ENCODE measurements at places on chromosomes 3 and 15.

DNA sequence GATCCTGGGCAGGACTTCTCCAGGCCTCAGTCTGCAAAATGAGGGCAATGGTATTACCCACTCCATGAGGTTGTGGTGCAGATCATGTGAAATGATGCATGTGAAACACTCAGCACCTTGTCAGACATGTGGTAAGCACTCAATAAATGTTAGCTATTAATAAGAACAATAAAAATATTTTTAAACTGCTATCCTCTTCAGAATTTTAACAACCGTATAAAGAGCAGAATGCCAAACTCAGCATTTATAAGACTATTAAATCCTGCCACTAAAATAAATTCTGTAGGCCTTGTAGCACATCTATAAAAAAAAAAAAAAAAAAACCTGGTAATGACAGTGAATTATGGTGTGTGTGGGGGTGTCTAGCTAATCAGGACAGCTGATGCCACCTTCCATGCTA lies 213.9 kb upstream of the UMPS start:
- DNase-seq, result no peak

GRCh38 chr15:64461721-64462162 lies 1.4 kb downstream of the ZNF609 start:
- no peak for DNase-seq

GRCh38 chr3:122230174-122230573 lies 46.7 kb downstream of the CASR start:
- no peak for DNase-seq

- no peak for DNase-seq
Measured at GRCh38 chr15:39820050-39820602, 37.5 kb upstream of the FSIP1 start.

DNA sequence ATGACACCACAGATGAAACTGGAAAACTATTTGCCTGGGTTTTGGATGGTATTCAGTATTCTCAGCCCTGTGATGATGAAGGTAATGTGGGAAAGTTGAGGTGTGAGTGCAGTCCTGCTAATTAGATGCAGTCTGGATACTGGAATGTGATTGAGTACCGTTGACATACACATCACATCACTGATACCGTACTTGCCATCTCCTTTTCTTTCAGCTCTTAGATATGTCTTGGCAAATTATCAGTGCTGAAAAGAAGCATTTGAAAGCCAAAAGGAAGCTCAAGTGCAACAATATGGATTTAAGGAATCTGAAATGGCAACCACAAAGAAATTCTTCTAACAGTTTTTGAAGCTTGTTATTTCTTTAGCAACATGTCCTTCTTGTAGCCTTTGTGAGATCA lies 381.4 kb upstream of the TGFBR2 start:
- no peak for DNase-seq

- DNase-seq, result no peak
Measured at GRCh38 chr15:57015897-57016296, 97.5 kb downstream of the TCF12 start.

DNA sequence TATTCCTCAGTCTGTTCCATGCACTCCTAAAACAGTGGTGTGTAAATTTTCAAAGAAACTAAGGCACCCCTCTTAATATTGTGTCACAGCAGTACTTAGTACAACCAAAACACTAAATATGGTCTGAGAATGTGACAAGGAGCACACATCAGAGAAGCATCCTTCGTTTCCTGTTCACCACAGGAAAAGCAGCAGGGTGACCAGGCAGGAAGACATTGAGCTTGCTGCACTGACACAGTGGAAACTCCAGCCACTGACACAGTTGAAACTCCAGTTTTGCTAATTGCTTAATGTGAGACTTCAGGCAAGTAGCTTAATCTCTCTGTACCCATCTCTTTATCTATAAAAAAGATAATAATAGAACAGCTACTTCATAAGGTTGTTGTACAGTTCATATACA lies 353.0 kb upstream of the RORA start:
- DNase-seq, result no peak

DNA sequence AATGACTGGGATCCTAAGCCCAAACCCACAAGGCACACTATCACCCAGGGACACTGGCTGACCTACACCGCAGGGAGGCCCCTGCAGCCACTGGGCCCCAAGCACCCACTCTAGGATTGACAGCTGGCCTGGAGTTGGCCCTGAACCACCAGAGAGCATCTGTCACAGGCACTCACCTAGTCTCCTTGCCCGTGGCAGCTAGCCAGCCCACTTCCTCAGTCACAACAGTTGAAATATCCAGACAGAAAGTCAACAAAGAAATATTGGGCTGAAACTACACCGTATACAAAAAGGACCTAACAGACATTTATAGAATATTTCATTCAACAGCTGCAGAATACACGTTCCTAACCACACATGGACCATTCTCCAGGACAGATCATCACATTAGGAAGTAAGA lies 5.2 kb upstream of the SPINK8 start:
- DNase-seq, result no peak

DNA sequence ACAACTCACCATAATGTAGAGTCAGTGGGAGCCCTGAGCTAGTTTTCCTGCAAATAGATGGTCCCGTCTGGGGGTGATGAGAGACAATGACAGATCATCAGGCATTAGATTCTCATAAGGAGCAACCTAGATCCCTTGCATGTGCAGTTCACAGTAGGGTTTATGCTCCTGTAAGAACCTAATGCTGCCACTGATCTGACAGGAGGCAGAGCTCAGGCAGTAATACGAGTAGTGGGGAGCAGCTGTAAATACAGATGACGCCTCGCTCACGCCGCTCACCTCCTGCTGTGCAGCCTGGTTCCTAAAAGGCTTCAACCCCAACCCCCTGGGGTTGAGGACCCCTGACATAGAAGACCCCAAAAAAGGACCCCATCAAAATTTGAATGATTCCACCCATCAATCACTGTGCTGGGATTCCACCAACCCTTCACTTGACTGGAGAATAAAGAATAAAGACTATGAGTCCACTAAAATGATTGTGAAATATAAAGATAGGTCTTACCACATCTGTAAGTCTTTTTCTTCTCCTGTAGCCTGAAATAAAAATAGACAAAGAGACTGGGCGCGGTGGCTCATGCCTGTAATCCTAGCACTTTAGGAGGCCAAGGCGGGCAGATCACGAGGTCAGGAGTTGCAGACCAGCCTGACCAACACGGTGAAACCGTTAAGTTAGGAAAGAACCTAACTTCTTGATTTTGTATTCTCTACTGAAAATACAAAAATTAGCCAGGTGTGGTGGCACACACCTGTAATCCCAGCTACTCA lies 9.9 kb upstream of the UBL7 start:
- DNase-seq, result no peak

DNA sequence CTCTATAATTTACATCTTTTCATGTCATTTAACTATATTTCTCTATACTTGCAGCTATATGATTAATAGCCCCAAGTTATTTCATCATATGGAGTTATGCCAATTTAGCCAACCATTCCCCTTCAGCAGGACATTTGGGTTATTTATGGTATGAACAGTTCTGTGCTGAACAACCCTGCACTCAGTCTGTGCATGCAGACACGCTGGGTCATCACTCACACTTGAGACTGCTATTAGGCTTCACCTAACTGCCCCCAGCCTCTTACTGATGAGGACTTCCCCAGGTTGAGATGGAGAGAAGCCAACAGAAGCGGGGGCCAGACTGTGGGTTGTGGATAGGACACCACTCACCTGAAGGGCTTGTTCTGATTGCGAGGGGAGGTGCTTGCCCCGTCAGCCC lies 7.3 kb downstream of the TADA3 start:
- DNase-seq, result no peak

- DNase-seq, result no peak
Measured at GRCh38 chr3:175605851-175606250, 746.7 kb downstream of the NAALADL2 start.

GRCh38 chr3:66499881-66500575 lies 794 bp downstream of the LRIG1 start:
- no peak for DNase-seq

DNA sequence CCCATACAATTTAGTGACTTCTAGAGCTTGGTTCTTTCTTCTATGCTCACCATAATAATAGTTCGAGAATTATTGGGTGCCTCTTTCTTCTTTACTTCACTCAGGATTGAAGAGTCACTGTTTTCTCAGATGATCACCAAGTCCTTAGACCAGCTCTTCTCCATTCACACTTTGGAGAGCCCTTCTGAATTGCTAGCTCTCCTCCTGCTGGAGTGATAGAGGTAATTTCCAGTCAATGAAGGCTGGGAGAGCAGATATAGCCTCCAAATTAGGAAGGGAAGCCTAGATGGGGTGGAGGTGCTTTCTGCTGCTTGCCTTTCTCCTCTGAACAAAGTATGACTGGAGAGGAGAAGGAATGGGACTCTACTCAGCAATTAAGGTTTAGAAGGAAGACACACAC lies 10.7 kb upstream of the BBX start:
- DNase-seq, result no peak

GRCh38 chr3:53269888-53270880 lies 14.4 kb upstream of the TKT start:
- DNase-seq, result no peak

DNA sequence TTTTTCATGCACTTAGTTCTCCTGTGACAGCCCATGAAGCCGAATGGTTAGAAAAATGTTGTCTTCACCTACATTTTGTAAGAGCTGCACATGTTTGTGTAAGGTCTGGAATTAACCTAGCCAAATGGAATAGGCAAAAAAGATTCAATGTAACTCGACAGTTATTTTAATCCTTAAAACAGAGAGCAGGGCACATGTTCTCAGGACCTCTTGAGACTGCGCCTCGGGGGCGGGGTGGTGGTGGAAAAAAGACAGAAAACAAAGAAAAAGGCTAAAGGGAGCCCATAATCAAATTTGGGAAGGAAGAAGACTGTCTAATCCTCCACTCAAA lies 702 bp upstream of the CSNK1G1 start:
- DNase-seq, result no peak

DNA sequence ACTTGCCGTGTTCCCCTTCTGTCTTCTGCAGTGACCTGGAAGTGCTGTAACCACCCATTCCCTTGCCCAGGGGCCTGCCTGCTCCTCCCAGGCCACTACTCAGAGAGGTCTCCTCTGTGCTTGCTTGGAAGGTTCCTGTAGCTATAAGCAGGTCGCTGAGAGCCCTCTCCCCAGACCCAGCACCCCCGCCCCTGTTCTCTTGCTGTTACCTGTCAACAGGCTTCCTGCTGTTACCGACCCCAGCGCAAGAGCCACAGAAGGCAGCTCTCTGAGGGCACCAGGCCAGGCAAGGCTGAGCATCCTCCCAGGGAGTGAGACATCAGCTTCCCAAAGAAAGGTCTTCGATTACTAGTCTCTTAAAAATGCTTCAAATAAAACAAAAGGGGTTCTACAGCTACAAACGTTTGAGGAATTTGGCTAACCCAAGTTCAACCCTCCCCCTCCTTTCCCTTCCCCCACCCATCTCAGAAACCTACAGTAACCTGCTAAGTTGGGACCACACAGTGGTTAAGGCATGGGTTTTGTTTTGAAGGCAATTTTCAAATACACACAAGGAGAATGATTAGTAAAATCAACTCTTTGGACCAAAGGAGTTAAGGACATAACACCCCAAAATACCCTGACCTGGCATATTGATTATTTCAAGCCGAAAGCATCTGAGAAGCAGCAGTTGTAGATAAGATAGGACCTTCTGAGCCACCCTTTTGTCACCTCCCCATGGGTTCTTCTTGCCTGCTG lies 74.9 kb upstream of the MFGE8 start:
- no peak for DNase-seq

DNA sequence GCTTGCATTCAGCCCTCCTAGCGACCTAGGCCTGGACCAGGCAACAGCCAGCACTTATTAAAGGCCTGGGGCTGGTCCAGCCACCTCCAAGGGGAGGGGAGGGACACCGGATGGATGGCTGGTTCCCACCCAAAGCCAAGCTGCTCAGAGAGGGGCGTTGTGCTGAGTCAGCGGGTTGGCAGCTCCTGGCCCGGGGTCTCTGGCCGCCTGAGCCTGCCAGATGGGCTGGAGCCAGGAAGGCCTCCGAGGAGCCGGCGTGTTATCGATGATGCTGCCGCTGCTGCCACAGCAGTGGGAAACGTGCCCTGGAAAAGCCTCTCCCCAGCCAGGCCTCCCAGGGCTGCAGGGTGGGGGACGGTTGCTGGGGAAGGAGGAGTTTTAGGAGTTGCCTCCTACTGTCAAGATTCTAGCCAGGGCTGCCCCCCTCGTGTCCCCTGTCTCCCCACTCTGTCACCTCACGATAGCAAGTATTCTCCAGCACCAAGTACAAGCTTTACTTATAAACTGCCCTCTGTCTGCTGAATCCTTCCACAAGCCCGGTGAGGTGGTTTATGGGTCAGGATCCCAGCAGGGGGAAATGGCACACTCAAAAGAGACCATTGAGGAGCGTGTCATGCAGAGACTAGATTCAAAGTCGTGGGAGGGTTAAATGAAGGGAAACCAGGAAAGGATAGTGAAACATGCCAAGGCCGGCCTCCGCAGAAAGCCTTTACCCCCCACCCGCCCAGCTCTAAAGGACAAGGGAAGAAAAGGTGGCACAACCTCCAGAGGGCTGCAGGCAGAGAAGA lies 43.2 kb upstream of the TSEN2 start:
- no peak for DNase-seq

DNA sequence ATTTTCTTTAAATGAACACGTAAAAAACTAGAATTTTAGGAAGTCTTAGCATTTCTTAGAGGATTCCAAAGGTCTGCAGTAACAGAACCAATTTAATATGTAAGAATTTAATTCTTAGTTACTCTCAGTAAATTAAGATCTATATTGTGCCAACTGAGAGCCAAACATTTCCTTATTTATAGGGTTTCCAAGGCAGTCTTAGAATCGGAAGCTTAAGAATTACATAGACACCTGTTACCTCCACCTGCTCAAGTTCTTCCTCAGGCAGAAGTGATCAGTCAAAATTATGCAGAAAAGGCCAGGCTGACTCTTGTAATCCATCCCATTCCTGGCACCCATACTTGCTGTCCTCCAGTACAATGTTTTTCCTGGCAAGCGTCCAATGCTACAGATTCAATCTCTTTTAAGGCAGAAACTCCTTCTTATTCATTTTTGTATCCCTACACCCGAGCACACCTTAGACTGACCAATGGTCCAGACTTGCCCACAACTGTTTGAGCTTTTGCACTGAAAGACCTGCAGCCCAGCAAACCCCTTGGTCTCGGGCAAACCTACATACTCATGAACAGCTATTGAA lies 64.3 kb downstream of the NCEH1 start:
- DNase-seq, result no peak

GRCh38 chr3:111803123-111803593 lies 55.9 kb upstream of the PHLDB2 start:
- DNase-seq, result no peak

GRCh38 chr3:58660998-58661397 lies 5.6 kb downstream of the FAM3D start:
- no peak for DNase-seq

GRCh38 chr3:185712337-185712736 lies 112.5 kb downstream of the IGF2BP2 start:
- DNase-seq, result no peak

DNA sequence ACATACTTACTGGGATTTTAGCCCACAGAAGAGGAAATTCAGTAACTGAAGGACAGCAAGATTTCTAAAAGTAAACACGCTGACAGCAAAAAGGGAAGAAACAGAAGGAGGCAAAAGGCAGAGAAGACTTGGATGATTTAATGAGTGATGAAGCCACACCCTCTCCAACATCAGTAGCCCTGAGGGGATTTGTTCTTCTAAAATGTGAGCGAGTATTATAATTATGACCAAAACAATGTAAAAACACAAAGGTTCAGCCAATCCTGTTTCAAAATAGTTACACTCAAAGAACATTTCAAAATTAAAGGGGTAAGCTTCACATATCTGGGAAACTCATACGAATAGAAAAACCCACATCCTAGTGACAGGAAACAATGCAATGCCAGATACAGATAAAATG lies 25.0 kb downstream of the MCCC1 start:
- DNase-seq, result no peak

- no peak for DNase-seq
Measured at GRCh38 chr15:77584201-77584600, 48.5 kb downstream of the LINGO1 start.

GRCh38 chr3:58152225-58153015 lies 58.4 kb downstream of the DNASE1L3 start:
- DNase-seq, result no peak

All from cortex of kidney (tissue), 1 donor.